Ascending aorta (tissue), 2 donors: ENCODE measurements at places on chromosomes 3 and 15. TPM values are rescaled to one million over a fixed set of nuclear protein-coding genes. Genes with fewer than 3 reads are reported as not detected.

SLITRK3 gene
- total RNA-seq: not detected

XXYLT1 gene
- total RNA-seq: 41.0 TPM

MAPKBP1 gene
- total RNA-seq: 27.6 TPM

ZBTB47 gene
- 69.3 TPM for total RNA-seq

CFAP100 gene
- not detected for total RNA-seq

CIB2 gene
- 6.7 TPM for total RNA-seq

CSTA gene
- total RNA-seq: not detected

DNA sequence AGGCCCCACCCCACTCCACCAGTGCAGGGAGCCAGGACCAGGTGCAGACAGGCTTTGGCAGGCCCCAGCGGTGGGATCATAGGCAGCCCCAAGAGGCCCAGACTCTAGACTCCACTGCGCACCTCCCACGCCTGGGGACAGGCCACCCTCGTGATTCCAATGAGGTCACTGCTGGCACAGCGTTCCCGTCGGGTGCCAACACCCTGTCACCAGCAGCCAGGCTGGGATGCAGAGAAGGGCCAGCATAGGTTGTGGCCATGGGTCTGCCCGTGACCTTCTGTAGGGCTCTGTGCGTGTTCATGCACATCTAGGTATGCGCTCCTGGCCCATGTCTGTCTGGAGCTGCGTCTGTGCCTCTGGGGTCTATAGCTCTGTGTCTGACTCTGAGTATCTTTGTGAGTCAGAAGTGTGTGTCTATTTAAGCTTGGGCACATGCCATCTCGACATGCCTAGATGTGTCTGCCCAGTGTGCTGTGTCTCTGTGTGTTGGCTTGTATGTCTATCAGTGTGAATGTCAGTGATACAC, 13.0 kb downstream of the VIPR1 start:
- H3K4me1 ChIP-seq: peaks cover 22% of the 10 kb centered on the region
- H3K27me3 ChIP-seq: no peaks in the 10 kb centered on the region
- no peaks in the 10 kb centered on the region for H3K36me3 ChIP-seq
- peak overlapping the region; percentile 86 for H3K27ac ChIP-seq
- peak; percentile 55 for DNase-seq
- H3K4me3 ChIP-seq: no peak overlapping the region

GRCh38 chr3:46959161-46959511, 17.4 kb downstream of the CCDC12 start:
- no peak for DNase-seq
- peaks cover 26% of the 10 kb centered on the region for H3K4me1 ChIP-seq
- H3K4me3 ChIP-seq: no peak overlapping the region
- H3K36me3 ChIP-seq: no peaks in the 10 kb centered on the region

DNA sequence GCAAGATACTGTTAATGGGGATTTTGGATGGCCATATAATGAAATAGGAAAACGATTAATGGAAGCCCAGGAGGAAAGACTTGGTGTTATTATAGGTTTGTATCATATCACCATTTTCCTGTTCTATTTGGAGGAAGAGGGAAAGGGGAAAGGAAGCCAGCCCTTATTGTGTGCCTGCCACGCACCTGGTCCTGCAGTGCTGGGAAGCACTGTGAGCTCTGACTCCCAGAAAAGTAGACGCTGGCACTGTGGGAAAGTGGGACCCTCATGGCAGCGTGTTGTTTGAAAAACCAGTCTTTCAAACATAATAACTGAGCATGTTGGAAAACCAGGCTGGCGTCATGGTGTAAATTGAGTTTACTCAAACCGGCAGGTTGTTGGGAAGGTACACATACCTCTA, 22.0 kb downstream of the CGNL1 start:
- no peak overlapping the region for H3K27ac ChIP-seq
- H3K27me3 ChIP-seq: no peaks in the 10 kb centered on the region
- H3K4me3 ChIP-seq: no peak overlapping the region
- no peaks in the 10 kb centered on the region for H3K36me3 ChIP-seq
- no peak for DNase-seq

GRCh38 chr3:8173892-8174291, 327.7 kb upstream of the LMCD1 start:
- DNase-seq: no peak
- no peak overlapping the region for H3K4me3 ChIP-seq
- no peaks in the 10 kb centered on the region for H3K27me3 ChIP-seq
- no peaks in the 10 kb centered on the region for H3K36me3 ChIP-seq

DNA sequence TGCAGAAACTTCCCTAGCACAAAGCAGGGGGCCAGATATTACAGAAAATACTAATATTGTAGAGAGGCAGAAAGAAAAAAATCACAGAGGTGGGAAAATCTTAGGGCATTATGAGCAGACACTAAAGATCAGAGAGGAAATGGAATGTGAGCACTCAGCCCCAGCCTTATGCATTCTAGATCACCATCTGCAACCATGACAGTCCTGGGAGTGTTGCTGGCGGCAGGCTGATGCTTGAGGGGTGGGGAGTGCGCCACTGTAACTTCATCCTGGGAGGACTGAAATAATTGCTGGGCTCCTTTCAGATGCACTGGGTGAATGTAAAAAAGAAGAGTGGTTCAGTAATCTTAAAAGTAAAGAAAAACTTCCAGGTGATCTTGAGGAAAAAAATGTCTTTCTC, 427.6 kb upstream of the SEMA6D start:
- H3K4me1 ChIP-seq: peaks cover 2% of the 10 kb centered on the region
- H3K27me3 ChIP-seq: no peaks in the 10 kb centered on the region
- H3K4me3 ChIP-seq: no peak overlapping the region
- DNase-seq: no peak

GRCh38 chr15:47908950-47909670, 191.8 kb downstream of the SEMA6D start:
- no peak overlapping the region for H3K27ac ChIP-seq
- DNase-seq: no peak
- H3K4me1 ChIP-seq: no peaks in the 10 kb centered on the region
- H3K27me3 ChIP-seq: no peaks in the 10 kb centered on the region
- H3K4me3 ChIP-seq: no peak overlapping the region

DNA sequence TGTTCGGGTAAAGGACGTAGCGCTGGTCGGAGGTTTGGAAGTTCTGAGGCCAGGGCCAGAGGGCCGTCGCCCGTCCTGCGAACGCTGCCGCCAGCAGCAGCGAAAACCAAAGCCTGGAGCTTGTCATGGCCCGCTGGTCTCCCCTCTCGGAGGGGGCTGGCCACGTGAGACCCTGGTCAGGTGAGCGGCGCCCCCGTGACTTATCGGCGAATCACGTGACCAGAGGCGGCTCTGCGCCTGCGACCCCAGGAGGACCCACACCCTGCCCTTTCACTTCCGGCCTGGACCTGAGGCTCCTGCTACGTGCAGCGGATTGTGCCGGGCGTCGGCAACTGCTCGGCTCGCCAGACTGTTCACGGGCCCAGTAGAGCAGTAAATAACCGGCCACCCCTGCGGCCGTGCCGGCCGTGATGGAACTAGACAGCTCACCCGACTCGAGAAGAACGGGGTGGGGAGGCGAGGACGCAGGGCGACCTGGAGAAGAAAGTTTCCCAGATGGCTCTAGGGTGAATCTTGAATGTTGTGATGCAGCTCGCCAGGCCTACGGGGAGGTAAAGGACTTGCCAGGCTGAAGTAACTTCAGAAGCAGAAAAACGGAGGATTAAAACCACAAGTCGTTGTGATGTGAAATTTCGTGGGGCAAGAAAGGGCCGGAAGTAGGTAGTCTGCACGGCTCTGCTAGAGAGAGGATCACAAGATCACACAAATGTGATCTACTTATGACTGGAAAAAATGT, at the start of gene HEXA:
TSS of gene HEXA (minus strand) at position 169 of the 736 bp plus-strand sequence. CDS start at position 127, 42 bp downstream.
- peaks cover 13% of the 10 kb centered on the region for H3K4me1 ChIP-seq
- no peaks in the 10 kb centered on the region for H3K36me3 ChIP-seq

DNA sequence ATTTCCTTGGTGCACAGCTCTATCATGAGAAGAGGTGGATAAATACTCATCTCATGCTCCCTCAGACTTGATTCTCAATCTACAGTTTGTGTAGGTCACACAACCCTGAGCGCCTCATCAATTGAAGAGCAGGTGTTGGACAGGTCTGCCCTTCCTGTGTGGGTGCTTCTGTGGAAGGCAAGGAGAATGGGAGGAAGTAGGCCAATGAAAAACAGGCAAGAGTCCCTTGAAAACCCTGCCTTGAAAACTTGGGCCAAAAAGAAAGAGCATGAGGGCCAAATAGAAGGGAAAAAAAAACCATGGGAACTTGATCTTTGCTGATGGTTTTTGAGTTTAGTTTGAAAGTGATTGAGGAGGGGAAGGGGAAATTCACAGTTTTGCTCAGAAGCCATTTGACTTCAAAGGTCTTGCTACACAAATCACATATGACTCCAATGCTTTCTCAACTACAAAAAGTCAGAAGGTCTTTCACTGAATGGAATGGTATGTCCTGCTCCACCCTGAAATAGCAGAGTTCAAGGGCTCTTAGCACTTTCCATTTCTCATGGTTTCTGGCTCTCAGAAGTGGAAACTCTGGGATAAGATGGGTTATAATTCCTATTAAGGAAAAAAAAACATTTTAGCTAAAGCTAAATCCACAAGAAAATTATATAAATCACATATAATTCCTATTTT, 37.2 kb upstream of the TM4SF1 start:
- H3K4me1 ChIP-seq: no peaks in the 10 kb centered on the region
- DNase-seq: no peak
- no peaks in the 10 kb centered on the region for H3K27me3 ChIP-seq
- no peaks in the 10 kb centered on the region for H3K36me3 ChIP-seq
- no peak overlapping the region for H3K4me3 ChIP-seq

GRCh38 chr3:180416111-180416594, 185.8 kb upstream of the TTC14 start:
- H3K4me3 ChIP-seq: no peak overlapping the region
- no peak overlapping the region for H3K27ac ChIP-seq
- H3K36me3 ChIP-seq: no peaks in the 10 kb centered on the region
- H3K4me1 ChIP-seq: no peaks in the 10 kb centered on the region
- no peak for DNase-seq
